GM19239 (cell line): ENCODE measurements at places on chromosomes 4 and X.

DNA sequence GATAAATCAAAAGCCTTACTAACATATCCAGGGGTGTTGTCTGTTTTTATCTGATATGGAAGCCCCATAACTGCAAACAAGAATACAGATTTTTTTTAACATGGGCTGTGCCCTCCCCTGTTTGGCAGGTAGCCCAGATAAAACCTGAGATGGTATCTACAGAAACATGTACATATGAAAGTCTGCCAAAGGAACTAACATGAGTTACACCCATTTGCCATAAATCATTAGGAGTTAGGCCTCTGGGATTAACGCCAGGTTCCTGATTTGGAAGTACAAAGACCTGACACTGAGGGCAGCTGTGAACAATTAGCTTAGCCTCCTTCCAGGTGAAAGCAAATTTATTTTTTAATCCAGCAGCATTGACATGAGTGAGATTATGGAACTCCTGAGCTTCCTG, 264.3 kb downstream of the TECRL start:
- DNase-seq: no peak

GRCh38 chrX:1401611-1402430, 9.9 kb upstream of the SLC25A6 start:
- DNase-seq: no peak

DNA sequence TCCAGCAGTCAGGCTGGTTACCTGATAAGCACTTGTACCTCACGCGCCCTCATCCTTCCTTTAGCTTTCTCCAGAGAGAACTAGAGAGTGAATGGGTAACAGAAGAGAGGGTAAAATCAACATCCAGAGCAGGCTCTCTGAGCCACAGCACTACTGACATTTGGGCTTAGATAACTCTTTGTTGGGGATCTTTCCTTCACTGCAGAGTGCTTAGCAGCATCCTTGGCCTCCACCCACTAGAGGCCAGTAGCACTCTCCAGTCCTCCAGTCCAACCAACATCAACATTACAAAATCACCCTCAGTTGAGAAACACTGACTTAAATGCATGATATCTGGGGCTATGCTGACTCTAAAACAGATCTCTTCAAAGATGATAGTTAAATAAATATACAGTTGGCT, 220.7 kb downstream of the TACR3 start:
- DNase-seq: no peak

DNA sequence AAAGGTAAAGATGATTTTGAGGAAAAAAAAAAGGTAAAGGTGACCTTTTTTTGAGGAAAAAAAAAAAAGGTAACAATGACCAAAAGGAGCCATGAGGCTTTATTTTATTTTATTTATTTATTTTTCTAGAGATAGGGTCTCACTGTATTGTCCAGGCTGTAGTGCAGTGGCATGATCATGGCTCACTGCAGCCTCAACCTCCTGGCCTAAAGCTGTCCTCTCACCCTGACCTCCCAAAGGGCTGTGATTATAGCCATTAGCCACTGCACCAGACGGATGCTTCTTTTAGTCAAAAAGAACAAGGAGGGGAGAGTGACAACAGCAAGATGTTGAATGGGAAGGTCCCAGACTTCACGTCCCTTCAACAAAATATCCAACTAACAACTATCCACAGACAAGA, 30.4 kb downstream of the LRIT3 start:
- no peak for DNase-seq

DNA sequence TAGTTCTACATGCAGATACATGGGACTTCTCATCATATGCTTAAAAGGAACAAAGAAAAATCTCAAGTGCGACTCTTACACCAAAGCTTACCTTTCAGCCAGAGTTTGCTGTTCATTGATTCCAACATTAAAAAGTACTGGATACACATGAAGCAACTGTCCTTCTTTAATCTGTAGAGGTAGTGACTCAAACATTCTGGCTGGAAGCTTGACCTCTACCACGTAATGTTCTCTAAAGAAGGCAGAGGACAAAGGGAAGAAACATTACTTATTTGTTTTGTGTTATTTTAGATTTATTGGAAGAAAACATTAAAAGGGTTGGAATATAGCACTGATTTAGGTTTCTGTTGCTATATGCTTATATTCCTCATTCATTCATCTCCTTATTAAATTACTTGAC, 476.1 kb downstream of the IL15 start:
- no peak for DNase-seq

DNA sequence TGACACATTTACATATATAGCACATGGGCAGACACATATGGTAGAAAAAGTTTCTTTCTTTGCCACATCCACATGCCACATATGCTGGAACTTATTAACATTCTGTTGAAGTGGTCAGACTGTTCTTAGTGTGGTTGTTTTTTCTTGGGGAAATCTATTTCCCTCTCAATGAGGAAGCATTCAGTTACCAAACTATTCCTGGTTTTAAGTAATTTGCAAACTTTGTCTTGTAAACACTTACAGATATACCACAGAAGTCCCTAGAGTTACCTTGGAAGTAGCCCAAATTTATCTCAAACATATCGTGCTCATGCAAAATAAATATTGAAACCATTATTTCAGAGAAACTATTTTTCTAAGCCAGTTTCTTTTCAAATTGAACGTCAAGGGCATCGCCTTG, 625.5 kb upstream of the INTU start:
- no peak for DNase-seq

DNA sequence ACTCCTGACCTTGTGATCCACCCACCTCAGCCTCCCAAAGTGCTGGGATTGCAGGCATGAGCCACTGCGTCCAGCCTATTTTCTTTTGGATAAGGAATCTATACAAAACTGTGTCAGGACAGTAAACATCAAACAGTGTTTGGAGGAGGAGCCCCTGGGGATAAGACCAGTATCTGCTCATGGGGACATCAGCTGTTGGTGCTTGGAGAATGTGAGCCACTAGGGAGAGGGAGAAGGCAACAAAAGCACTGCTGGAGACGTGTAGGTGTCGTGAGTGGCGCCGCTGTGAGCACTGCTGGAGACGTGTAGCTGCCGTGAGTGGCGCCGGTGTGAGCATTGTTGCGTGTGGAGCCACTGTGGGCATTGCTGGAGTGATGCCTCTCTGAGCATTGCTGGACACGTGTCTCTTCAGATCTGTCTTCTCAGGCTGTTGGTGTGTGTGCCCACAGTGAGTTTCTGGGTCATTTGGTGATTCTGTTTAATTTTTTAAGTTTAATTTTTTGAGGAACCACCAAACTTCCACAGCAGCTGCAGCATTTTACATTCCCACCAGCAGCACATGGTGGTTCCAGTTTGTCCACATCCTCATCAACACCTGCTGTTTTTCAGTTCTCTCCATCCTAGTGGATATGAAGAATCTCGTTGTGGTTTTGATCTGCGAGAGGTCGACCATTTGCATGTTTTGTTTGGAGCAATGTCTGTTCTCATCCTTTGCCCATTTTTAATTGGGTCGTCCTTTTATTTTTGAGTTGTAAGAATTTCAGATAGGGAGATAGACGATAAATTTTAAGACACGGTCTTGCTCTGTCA, 19.0 kb downstream of the DGKQ start:
- DNase-seq: no peak

DNA sequence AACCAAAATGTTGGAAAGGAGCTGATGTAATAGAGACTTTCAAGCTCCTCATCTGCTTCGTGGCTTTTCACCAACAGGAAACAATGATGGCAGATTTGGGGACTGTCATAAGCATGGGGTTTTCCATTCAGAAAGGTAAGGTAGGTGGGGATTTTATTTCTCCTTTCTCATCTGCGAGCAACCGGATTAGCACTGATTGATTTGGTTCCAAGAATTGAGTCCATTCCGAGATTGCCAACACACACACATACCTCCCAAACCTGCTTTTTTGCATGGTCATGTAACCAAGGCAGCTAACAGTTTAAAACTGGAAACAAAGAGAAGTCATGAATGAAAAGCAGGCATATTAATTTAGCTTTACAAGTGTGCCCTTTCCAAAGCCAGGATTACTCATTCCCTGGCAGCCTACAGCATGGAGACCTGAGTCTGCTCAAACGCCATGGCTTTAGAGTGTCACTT, 63.0 kb upstream of the LNX1 start:
- DNase-seq: no peak

DNA sequence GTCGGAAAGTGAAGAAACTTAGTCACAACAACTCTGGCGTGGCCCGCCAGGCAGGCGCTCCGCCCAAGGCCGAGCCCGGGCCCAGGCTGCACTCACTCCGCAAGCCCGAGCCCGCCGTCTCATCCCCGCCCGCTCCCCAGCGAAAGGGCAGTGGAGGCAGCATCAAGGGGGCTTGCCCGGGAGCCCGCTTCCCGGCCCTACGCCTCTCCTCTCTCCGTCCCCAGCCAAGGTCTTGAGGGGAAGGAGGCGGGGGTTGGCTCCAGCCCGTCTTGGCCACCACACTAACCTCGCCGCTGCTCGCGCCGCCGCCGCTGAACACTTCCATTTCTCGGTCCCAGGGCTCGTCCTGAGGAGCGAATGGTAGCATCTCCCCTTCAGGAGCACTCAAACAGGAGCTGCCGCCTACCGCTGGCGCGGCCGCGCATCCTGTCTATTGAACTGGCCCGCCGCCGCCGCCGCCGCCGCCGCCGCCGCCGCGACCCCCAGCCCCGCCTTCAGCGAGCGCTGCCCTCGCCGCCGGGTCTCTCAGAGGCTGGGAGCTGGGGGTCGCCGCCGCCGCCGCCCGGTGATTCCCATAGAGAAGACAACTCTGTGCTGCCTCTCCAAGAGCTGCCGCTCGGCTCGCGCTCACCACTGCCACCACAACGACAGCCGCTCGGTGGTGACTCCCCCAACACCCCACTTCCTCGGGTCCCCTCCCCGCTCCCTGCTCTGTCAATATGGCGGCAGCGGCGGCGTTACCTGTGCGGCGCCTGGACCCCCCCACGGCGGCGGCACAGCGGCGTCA, at the start of gene RPS6KA6:
Gene RPS6KA6, minus strand, starts transcription at position 667 of the 787 bp plus-strand sequence. Its CDS starts 300 bp downstream, at position 367.
- peak; percentile 4 for DNase-seq

GRCh38 chr4:27218013-27218412, 357.4 kb downstream of the STIM2 start:
- DNase-seq: no peak
